Lower lobe of right lung (tissue), 2 donors: ENCODE measurements at places on chromosomes 16 and 17. TPM values are rescaled to one million over a fixed set of nuclear protein-coding genes. Genes with fewer than 3 reads are reported as not detected.

CCL8 gene
- total RNA-seq: 1.6 TPM

ITGAL gene
- 127 TPM for total RNA-seq

ZP2 gene
- not detected for total RNA-seq

MYO15B gene
- total RNA-seq: 181 TPM

STH gene
- total RNA-seq: not detected

- no peaks in the 10 kb centered on the region for H3K27me3 ChIP-seq
- H3K36me3 ChIP-seq: no peaks in the 10 kb centered on the region
- no peak for DNase-seq
- peaks cover 18% of the 10 kb centered on the region for H3K4me1 ChIP-seq
- no peak overlapping the region for H3K4me3 ChIP-seq
Observed at GRCh38 chr17:19644493-19645210, 3.9 kb upstream of the ALDH3A2 start.

DNA sequence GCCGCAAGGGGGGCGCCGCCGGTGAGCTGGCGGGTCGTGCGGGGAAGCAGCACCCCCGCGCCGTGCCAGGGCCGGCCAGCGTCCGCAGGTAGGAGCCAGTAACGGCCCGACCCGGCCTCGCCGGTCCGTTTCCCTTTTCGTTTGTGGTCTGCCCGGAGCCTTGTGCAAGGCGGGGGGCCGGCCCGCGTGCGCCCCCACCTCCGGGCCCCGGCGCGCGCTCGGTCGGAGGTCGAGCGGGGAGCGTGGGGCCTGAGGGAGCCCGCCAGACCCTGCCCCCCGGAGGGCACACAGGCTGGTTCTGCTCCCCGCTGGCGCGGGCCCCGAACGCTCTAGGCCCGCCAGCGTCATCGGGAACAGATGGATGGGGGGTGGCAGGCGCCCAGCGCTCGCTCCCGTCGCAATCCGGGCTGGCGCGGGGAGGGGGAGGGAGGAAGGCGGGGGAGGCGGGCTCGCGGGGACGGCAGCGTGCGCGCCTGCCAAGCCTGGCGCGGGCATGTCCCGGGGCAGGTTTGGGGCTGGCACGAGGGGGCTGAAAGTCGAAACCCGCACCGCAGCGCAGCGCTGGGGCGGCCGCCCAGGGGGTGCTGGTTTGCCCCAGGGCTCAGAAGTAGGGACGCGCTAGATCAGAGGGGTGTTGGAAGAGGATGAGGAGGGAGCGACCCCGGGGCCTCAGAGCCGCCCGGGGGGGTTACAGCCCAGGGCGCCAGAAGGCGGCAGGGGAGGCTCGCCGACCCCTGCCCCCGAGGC is 1.5 kb upstream of the GSE1 start:
- H3K4me3 ChIP-seq: peak overlapping the region; percentile 71
- DNase-seq: peak; percentile 89
- H3K4me1 ChIP-seq: peaks cover 83% of the 10 kb centered on the region
- peak overlapping the region; percentile 97 for H3K27ac ChIP-seq

GRCh38 chr17:72011561-72011960 is 109.3 kb upstream of the SOX9 start:
- H3K4me1 ChIP-seq: no peaks in the 10 kb centered on the region
- no peak overlapping the region for H3K27ac ChIP-seq
- H3K36me3 ChIP-seq: no peaks in the 10 kb centered on the region
- no peak for DNase-seq
- H3K4me3 ChIP-seq: no peak overlapping the region

- peaks cover 18% of the 10 kb centered on the region for H3K27me3 ChIP-seq
- no peak overlapping the region for H3K4me3 ChIP-seq
- H3K27ac ChIP-seq: no peak overlapping the region
- H3K4me1 ChIP-seq: peaks cover 27% of the 10 kb centered on the region
Observed at GRCh38 chr16:85328676-85329058, 216.4 kb upstream of the CIBAR2 start.

DNA sequence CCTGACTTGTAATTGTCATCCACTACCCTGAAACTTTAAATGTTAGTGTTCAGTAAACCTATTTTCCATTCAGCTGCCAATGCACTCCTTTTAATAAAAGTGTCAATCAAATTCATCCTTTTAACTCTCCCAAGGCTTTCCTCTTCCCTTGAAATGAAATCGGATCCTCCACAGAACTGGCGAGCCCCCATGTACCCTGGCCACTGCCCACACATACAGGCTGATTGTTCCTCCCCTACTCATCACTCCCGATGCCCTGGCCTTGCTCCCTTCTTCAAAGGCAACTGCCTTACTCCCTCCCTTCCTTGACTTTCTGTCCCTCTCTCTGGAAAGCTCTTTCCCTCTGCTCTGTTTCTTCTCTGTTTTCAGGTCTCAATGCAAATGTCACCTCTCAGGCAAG is 7.6 kb downstream of the KRT33A start:
- DNase-seq: no peak
- H3K4me3 ChIP-seq: no peak overlapping the region
- no peaks in the 10 kb centered on the region for H3K27me3 ChIP-seq
- no peaks in the 10 kb centered on the region for H3K36me3 ChIP-seq

GRCh38 chr16:50735629-50736122 is 6.2 kb upstream of the CYLD start:
- no peaks in the 10 kb centered on the region for H3K4me1 ChIP-seq
- DNase-seq: no peak
- H3K4me3 ChIP-seq: no peak overlapping the region
- H3K27ac ChIP-seq: no peak overlapping the region

GRCh38 chr17:47751471-47751870 is 18.4 kb downstream of the TBX21 start:
- H3K4me3 ChIP-seq: no peak overlapping the region
- H3K4me1 ChIP-seq: no peaks in the 10 kb centered on the region
- DNase-seq: no peak

DNA sequence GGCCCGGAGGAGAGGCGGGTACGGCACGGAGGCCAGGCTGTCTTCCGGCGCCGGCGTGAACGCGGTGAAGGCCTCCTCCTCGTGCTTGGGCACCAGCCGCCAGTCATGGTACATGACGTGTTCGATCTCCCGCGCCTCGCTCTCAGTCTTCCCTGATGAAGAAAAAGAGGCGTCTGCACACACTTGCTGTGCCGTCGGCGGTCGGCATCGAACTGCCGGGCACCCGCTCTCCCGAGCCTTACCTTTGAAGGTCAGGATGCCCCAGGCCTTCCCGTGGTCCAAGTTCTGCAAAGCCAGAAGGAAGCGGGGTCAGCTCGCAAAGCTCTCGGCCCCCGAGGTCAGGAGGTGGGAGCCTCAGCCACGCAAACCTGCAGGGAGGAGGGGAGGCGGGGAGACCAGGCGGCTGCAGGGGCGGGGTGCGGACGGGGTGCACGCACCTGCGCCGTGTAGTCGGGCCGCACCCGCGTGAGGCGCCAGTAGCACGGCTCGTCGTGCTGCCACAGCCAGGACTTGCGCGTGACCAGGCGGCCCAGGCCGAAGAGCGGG is at the start of gene EME2:
Gene EME2, plus strand, starts transcription at position 449 of the 546 bp plus-strand sequence. CDS start 418 bp downstream, outside the sequence.
- no peaks in the 10 kb centered on the region for H3K27me3 ChIP-seq
- peaks cover 50% of the 10 kb centered on the region for H3K36me3 ChIP-seq
- DNase-seq: no peak
- peak within 1 kb of the TSS; percentile 98 for H3K4me3 ChIP-seq
- H3K27ac ChIP-seq: peak within 1 kb of the TSS; percentile 94
